ENCODE measurements at places on chromosomes 2 and 18.

GRCh38 chr2:238226698-238227586 is 12.9 kb downstream of the HES6 start:
- no peak for DNase-seq

DNA sequence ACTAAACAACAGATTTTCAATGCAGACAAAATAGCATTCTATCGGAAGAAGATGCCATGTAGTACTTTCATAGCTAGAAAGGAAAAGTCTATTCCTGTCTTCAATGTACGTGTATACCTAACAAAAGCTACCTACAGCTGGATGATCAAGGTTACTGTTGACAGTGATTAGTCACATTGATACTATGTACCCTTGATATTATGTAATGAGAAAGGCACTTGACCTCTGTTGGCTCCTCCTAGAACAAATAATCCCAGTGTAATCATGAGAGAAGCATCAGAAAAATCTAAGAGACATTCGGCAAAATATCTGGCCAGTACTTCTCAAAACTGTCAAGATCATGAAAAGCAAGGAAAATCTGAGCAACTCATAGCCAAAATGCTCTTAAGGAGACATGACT is 44.4 kb upstream of the LRRTM4 start:
- no peak for DNase-seq

DNA sequence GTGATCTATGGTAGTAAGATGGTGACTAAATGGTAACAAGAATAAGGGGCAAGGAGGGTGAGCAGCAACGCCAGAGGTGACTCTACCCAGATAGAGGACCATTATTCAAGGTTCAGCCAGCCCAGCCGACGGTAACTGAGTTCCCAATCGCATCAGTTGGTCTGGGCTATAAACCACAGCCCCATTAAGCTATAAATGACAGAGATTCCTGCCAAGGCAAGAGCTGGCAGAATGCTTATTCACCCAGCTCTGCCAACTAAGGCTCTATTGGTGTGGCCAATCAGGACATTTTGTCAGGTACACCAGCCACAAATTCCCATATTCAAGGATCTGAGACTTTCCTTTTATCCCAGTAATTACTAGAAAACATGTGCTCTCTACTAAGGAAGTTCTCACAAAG is 3.6 kb downstream of the CHN1 start:
- DNase-seq = no peak

GRCh38 chr18:76988827-76989646 is 143.5 kb downstream of the MBP start:
- no peak for DNase-seq

DNA sequence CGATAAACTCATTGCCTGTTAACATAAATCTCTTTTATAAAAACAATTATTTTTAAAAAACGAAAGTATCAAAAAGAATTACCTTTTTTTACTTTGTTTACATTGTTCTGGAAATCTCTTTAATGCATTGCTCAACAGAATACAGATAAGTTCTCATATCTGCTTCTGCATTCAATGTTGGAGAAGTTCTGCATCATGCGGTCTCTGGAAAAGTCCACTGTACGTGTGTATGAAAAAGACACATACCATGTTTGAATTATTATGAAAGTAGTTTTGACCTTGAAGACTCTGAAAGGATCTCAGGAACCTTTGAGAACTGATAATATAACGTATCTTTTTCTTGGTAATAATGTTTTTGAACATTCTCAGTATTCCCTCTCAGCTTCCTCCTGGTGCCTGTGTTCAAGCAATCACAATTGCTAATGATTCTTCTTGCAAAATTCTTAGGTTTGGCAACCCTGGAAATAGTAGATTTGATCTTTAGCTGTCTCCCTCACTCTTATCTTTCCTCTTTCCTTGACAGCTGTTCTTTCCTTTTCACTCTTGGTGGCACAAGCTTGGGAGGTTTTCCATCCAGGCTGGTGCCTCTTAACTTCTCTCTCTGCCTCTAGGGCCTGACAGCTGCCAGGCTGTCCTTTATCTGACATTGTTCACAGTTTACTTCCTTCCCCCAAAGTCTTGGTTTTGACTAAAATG is 12.4 kb upstream of the IL1R1 start:
- DNase-seq = no peak

GRCh38 chr18:10013621-10014543 is 100.1 kb downstream of the VAPA start:
- no peak for DNase-seq

DNA sequence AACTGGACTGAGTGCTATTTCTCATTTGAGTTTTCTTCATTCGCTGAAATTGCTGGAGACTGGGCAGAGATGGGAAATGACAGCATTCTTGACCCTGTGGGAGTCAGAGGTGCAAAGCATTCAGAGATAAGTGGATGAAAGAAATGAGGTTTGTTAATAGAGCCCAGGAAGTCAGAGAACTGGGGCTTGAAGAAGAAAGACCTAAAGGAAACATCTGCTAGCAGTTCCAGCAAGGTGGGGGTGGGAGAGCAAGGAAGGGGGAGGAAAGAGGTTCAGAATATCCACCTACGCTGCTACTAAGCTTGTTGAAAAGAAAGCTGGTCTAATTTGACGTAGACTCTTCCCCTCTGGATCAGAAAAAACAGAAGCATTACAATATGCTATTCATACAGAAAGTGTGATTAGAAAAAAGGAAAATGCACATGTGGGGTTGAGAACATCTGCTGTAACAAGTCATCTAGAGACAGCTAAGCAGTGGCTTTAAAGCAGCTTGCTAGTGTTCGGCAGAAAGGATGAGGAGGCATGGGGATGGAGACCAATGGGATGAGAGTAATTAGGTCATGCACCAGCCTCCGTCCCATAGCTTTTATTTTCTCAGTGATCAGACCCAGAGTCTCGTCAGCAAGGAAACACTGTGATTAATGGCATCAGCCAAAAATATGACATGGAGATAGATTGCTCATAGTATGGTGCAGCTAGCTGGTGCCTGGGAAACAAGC is 29.7 kb downstream of the NAB1 start:
- no peak for DNase-seq

GRCh38 chr18:48488388-48488850 is 50.4 kb upstream of the CTIF start:
- no peak for DNase-seq

All from NCI-H2081 (cell line).